ENCODE measurements at places on chromosomes 2 and 18. TPM values are rescaled to one million over a fixed set of nuclear protein-coding genes. Genes with fewer than 3 reads are reported as not detected.

AOX1 gene
- total RNA-seq, result 4.3 TPM

ICA1L gene
- 2.2 TPM for total RNA-seq

LHCGR gene
- total RNA-seq, result not detected

DSC3 gene
- 1.2 TPM for total RNA-seq
